T follicular helper cell (primary cell): ENCODE measurements at places on chromosomes 1 and 21.

- DNase-seq: no peak
These were observed 40.9 kb downstream of the CLSTN1 start for GRCh38 chr1:9782897-9783296.

DNA sequence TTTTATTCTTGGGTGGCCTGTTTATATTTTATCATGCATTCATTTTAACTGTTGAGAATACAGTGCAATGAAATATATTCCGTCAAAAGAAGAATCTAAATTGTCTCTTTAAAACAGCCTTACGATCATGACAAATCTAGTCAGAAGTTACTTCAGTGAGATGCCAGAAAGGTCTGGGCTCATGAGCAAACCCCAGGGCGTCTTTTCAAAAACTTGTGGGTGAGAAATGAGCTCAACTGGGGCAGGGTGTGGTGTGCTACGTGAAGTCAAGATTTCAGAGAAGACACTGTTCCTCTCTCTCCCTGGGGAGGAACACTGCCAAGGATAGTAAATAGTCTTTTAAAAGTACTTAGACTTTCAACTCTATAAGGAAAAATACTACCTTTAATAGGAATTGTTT is 13.4 kb upstream of the UAP1 start:
- DNase-seq: no peak

DNA sequence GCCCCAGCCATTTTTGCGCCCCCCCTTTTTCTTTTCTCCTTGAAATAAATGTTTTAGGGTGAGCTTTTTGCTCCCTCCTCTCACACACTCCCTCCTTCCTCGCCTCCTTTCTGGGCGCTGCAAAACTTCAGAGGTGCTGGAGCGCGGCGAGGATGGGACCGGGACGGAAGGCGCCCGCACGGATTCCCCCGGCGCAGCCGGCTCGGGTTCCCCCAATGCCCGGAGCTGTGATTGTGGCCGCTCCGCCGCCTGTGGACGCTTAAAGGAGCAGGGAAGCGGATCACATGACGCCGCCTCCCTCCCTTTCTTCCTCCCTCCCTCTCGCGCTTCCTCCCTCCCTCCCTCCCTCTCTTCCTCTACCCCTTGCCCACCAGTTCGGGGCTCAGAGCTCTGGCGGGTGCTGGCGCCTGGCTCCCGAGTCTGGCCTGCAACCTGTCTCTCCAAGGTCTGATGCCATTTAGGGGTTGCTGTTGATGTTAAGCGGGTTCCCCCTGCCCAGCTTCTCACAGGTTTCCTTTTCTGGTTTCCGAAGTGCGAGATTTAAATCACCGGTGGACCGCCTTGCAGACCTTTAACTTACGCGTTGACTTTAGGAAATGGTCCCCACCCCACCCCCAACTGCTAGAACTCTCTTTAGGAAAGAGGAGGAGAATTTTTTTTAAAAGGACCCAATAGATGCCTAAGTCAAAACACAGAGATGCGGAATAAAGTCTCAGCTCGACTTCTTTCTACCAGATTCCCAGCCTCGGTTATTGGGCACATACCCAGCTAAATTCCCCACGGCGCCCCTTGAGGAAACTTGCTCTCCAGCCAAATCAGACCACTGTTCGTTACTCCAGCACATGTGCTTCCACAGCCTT is at the start of gene WLS:
TSS of gene WLS (minus strand) at position 235 of the 860 bp plus-strand sequence. CDS start at position 11, 224 bp downstream.
- no peak for DNase-seq

DNA sequence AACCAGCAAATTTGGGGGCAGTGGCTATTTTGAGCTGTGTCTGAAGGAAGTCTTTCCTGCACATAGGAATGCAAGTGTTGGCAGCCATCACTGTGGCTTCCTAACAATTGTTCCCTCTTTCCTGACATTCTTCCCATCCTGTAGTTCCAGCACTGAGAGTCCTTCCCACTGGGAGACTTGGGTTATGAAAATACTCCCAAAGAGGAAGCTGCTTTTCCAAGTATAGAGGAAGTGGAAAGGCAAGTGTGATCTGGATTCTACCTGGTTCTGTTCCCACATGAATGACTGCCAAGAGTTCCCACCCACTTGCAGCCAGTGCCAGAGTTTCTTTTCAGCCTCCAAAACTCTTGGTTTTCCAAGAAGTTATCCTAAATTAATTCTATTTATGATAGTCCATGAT is 98.5 kb upstream of the CD53 start:
- DNase-seq: no peak

DNA sequence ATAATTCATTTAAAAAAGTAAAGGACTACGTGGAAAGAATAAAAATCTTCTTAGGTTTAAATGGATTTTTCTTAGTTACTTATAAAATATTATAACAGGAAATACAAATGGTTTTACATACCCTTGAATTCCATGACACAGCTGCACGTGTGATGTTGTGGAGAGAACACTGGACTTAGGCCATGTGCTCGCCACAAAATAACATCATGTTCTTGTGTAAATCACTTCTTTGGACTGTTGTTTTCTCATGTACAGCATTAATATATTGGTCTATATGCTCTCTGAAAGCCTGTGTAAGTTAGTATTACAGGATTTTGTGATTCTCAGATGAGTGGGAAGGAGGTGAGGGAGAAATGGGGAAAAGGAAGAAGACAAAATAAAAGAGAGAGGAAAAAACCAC is 228.2 kb downstream of the DNM3 start:
- DNase-seq: no peak

DNA sequence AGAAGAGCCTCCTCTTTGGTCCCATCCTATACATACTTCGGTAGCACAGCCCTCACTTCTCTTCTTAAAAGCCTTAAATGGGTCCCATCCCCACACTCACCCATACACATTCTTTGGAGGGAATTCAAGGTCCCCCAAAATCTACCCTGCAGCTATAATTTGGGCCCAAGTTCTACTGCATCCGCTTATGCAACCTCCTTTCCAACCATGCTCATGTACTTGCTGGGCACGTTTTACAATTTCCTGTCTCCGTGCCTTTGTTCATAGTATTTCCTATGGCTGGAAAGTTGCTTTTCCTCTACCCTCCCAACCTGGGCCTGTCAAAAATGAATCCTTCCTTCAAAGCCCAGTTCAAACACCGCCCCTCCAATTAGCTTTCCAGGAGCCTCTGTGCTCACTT is 99.7 kb downstream of the SLC45A1 start:
- DNase-seq: no peak

DNA sequence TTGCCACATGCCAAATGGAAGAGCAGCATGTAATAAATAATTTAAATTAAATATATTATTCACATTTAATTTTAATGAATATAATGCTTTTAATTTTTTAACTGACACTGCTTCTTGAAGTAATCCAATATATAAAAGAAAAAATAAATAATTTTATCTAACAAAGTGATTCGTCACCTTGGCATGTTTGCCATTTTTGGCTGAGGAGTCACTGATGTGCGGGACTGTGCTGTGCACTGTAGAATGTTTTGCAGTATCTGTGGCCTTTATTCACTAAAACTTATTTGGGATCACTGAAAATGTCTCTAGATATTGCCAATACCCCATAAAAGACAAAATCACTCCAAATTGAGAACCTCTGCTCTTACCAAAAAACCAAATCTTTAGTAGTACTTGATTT is 807.8 kb downstream of the BRINP3 start:
- DNase-seq: no peak

DNA sequence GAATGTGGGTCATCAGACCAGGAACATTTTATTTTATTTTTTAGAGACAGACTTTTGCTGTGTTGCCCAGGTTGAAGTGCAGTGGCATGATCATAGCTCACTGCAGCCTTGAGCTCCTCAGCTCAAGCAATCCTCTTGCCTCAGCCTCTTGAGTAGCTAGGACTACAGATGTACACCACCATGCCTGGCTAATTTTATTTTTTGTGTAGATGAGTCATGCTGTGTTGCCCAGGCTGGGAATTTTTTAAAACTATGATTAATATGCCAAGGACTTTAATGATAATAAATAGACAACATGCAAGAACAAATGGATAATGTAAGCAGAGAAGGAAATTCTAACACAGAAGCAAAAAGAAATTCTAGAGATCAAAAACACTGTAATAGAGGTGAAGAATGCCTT is 142.4 kb downstream of the AK5 start:
- DNase-seq: no peak

DNA sequence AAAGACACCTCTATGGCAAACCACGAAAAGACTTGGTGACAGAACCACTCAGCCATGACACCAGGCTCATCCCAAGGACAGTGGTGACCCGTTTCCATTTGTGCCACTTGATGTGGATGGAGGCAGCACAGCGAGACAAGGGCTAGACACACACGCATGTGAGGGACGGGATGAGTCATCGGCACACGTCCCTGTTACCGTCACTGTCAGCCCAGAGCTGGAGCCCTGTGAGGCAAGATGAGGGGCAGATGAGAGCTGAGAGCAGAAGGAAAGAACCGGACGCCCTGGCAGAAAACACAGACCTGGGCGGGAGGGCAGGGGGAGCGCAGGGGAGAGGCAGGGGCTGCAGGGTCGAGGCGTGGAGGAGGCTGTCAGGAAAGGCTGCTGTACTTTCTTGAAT is 57.8 kb downstream of the SIK1 start:
- no peak for DNase-seq
